ENCODE measurements at places on chromosomes 6 and 20.

DNA sequence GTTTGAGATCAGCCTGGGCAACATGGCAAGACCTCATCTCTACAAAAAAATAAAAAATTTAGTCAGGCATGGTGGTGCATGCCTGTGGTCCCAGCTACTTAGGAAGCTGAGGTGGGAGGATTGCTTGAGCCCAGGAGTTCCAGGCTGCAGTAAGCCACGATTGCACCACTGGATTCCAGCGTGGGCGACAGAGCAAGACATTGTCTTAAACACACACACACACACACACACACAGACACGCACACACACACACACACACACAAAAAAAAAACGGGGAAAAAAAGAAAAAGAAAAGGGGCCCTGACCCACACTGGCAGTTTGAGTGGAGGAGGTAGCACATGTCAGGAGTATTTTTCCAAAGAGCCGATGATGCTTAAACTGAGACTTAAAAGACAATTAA lies 122.2 kb downstream of the AFG1L start:
- DNase-seq, result peak; percentile 19

DNA sequence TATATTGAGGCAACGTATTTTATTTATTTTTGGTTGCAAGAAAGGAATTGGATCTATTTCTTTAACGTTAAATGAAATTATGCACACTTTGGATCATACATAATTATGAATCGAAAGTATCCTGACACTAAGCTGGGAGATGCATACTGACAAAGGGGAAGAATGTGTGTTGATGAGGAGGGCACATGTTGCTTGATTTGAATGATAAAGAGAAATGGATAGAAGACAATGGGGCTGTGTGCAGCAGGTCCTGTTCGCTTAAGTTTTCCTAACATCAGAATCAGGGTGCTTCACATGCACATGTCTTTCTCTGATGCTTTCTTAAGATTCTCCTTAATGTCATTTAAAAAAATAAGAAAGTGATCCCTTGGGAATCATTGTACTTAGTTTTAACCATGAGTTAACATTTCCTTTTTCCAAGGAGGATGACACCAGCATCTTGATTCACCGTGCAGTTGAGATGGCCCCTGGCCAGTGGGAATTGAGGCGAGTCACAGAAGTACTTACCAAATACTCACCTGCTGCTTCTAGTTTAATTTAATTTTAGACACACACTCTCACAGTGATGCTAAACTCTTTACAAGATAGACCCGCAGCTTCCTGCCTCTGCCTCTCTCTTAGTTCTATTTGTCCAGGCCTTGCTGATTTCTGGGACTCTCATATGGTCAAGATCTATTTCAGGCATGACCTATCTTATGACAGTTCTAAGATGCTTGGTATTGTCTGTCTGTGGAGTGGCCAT lies 116.5 kb downstream of the CLIC5 start:
- DNase-seq, result no peak

DNA sequence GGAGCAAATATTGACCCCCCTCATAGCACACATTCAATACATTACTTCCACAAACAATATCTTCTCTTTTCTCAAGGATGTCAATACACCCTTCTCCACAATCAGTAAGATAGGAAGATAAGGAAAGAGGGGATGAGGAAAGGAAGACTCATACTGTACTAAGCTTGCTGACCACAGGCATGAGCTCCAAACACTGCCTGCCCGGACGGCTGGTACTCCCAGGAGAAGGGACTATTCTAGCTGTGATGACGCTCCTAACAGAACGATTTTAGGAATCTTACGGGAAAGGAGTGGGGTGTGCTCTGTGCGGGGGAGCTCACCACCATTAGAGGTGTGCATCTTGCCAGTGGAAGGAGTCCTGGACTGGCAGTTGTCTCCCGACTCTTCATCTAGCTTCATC lies 3.9 kb upstream of the CCN6 start:
- DNase-seq, result no peak

- no peak for DNase-seq
Observed at GRCh38 chr6:2616811-2617210, 133.9 kb downstream of the MYLK4 start.

DNA sequence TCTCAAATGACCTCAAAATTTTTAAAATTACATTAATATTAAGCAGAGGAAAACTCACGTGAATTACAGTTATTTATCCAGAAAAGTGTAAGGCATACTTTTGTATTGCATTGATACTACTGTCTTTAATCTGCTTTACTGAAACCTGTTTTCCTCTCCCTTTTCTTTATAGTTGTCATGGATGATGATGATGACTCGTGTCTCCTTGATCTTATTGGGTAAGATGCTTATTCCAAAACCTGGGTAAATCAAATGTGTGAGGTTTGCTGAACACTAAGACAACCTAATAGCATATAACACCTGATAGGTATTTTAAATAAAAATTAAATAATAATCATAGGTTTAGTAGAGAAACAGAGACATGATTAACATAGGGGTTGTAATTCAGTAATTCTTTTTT lies 40.0 kb downstream of the BICRAL start:
- DNase-seq, result no peak

GRCh38 chr6:3230900-3231246 lies 3.4 kb upstream of the TUBB2B start:
- no peak for DNase-seq

GRCh38 chr6:13094781-13095425 lies 233.4 kb downstream of the TBC1D7 start:
- DNase-seq, result no peak
